ENCODE measurements at places on chromosomes 7 and 10.

- DNase-seq, result no peak
Measured at GRCh38 chr10:72834183-72834825, 59.2 kb upstream of the OIT3 start.

DNA sequence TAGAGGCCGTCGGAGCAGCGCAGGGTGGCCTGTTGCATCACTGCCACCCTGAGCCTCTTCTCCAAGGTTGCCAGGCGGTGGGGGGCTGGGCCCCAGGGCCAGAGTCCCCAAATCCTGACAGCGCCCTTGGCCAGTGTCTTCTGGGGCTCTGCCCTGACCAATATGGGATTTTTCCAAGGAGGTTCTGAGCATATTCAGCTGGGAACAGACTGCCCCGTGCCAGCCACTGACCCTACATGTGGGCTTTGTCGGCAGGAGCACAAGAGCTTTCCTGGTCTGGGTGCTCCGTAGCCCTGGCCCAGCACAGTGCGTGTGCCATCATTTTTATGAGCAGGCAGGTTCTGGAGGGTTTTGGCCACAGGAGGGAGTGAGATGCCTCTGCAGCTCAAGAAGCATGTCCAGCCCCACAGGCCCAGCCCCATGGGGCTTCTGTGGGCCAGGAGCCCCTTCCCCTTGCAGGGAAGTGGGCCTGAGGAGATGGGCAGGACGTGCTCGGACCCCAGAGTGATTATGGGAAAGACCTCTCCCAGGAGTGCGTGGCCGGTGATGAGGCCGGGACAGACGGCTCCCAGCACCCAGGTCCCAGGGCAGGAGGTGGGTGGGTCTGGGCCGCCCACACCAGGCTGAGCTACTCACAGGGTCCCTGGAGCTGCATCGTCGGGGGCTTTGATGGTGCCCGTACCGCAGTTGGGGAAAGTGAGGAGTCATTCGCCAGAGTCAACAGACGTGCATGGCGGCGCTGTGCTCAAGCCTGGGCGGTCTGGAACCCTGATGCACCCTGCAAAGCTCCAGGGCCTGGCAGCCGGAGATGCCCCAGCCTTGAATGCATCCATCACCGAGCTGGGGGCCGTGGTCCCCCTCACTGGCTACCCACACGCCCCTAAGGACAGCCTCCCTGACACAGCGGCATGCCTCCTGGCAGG is 66.6 kb downstream of the PWWP2B start:
- DNase-seq, result no peak

GRCh38 chr10:3805791-3806461 is 20.9 kb upstream of the KLF6 start:
- DNase-seq, result peak; percentile 63

DNA sequence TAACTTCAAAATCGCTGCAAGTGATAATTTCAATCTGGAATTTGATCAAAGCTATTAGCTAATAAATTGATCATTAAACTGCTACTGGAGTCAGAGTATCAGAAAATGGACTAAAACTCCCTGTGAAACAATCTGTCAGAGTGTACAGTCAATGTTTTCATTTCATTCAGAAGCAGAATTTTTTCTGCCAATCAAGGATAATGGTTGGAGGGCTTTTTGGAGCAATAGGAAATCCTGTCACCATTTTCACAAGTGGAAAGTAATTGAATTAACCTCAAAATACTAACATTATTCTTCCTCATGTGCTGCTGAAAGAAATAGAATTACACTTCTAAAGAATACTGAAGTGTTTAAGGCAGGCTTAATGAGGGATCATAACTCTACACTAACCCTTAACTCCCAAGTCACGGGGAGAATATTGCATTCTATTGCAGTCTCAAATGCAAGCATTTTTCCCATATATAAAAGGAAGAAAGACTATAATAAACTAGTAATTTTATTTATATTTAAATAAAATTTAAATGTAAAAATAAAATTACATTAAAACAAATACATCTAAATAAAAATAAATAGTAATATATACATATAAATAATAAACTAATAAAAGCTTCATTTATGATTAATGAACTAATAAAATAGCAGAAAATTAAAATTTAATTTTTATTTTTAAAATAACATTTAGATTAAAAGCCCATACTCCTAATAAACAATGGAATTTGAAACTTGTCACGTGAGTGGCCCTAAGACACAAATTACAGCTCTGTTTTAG is 67.1 kb downstream of the SEMA3E start:
- DNase-seq, result no peak

GRCh38 chr7:604001-604883 is 84.6 kb upstream of the PDGFA start:
- DNase-seq, result peak; percentile 93

DNA sequence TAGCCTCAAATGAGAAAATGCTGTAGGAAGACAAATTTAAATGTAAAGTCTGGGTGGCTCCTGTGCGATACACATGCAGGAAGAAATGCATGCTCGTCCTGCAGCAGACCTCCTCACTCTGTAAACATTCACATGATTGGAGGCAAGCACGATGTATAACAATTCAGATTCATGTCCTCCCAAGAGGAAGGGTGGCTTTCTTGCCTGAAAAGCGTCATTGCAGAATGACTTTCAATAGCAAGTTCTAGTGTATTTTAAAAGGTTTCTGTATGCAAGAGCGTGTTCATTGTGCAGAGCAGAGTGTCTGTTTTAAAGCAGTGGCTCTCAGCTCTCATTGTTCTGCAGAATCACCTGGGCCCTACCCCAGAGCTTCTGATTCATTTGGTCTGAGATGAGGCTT is 170.3 kb upstream of the CELF2 start:
- no peak for DNase-seq

DNA sequence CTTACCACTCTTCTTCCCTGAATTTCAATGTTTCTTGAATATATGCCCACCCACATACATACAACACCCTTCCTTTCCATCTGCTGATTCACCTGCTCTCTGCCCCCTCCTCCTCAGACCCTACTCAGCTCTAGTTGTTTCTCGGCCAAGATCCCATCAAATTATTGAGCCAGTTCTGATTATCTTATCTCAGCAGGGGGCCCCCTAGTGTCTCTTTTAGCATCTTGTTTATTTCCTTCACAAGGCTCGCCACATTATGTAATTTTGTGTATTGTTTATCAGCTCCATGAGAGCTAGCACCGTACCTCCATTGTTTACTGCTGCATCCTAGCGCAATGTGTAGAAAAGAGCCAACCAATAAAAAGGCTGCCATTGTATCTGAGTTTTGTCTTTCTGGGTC is 71.9 kb downstream of the FAM13C start:
- no peak for DNase-seq

DNA sequence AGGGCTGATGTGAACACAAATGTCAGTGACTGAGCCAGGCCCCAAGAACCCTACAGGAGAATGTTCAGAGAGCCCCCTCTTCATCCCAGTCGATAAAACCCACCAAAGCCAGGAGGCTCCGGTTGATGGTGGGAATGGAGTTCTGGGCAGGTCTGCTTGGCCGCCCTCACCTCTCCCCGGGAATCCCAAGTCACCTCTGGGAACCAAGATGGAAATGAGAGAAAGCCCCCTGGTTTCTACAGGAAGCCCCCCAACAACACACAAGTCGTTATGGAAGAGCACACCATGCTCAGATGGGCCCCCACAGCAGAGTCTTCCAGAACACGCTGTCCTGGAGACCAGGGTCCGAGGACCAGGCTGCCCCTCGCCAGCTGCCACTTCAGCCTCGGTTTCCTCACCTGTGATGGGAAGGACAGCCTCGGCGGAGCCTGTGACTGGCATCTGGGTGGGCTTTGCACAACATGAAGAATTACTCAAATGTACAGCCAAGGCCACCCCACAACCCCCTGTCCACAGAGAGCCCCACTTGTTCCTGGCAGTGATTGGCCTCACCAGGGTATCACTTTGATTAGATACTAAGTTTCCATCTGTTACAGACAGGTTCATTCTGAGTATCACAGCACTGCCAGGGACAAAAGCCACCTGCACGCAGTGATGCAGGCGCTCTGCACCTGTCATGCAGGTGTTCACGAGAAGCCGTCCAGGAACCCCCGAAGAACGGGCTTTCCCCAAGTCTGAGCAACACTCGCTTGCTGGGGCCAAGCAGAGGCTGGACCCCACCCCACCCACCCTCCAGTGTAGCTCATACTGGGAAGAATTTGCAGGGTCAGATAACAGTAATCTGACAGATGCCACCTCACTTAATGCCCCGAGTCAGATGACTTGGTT is 57.6 kb downstream of the MKI67 start:
- DNase-seq, result peak; percentile 13

GRCh38 chr10:107054469-107055156 is 109.9 kb downstream of the SORCS1 start:
- DNase-seq, result no peak

GRCh38 chr7:148967032-148967372 is 61.3 kb downstream of the PDIA4 start:
- DNase-seq, result no peak

DNA sequence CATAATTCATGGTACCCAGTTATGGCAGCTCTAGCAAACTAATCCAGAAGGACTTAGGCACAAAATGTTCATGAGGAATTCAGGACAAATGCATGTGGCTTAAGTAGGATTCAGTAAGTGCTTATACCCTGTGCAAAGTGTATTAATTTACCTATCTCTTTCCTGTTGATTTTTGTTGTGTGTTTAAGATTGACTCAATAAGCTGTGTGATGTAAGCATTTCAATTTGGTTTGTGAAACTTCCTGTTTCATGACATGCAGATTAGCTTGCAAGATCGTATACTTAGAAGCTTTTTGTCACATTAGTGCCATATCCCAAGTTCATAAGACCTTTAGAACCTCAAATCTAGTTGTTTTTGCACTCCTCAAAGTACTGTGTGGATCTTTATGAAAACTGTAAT is 416.7 kb downstream of the ARL4A start:
- no peak for DNase-seq

DNA sequence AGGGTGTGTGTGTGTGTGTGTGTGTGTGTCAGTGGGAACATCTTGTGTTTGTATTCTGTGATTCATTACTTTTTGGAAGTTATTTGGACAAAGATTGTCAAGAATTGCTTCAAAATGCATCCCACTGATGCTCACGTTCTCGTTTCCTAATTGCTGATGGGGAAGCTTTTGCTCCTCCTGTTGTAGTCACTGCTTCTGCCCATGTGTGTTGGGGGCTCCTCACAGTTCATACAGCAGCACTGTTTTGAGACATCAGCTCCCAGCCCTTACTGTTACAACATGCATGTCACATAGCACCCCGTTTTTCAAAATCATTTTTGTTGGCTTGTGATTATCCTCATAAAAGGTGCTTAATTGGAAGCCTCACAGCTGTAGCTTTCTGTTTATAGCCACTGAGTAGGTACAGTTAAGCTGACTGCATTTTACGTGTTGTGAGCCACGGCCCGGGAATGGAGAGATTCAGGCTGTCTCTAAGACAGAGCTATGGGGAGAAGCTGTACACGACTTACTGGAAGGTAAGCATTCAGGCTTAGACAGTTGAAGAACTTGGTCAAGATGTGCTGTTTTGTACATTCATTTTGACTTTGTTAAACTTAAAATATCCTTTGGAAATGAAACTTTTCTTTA is 87.4 kb downstream of the BICC1 start:
- DNase-seq, result no peak

DNA sequence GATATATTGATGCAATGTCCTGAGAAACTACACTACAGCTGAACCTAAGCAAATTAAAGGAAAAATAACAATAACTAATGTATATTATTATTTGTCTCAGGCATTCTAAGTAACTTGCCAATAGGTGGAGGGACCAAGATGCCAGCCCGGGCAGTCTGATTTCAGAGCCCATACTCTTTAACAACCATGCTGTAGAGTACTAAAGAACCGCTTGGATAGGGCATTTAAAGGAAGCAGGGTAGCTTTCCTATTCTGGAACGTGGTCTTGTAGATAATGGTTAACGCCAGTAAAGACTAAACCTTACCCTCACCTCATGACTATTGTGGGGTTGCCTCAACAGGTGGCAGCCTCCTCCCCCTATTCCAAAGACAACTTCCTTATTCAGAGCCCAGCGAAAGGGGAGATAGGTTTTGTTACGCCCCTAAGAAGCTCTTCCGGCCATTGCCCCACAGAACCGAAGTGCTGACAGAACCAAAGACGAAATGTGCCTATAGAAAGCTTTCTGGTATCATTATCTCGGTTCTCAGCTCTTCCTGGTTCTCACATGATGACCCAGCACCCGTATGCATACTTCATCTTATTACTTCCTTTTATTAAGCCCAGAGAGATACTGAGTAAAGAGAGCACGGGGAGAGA is 707 bp upstream of the C1GALT1 start:
- DNase-seq, result peak; percentile 48

- DNase-seq, result no peak
Measured at GRCh38 chr7:80542398-80542797, 30.5 kb upstream of the GNAT3 start.

GRCh38 chr10:131290781-131291180 is 20.7 kb downstream of the TCERG1L start:
- no peak for DNase-seq

DNA sequence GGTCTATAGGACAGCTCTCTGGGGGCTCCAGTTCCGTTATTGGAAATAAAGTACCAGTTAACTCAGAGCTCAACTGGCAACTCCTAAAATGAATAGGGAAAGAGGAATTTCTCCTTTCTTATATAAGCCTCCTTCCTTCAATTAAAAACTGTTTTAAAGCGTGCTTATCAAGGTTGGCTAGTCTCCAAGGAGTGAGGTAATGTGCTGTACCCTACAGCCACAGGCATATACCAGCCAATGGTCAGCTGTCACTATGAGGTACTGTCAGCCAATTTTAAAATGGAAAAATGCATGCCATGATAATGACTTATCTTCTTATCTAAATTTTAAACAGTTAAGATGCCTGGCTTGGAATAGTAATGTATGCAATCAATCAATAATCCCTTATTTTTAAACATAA is 76.2 kb downstream of the PLCE1 start:
- DNase-seq, result no peak

DNA sequence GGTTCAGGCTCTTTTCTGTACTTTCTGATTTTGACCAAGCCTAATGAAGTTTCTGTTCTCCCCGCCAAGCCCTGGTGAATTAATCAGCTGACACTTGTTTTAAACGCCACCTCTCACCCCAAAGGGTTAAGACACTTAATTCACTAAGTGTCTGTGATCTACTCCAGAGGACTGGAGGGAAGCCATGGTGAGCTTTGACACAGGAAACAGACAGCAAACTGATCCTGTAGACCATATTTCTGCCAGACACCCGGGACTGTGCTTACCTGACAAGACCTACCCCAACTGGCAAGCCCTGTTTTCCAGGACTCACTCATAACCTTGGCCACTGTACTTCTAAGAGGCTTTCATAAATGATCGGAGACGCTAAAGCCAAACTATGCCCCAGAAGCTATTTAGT is 126.0 kb downstream of the STRA8 start:
- DNase-seq, result no peak

- DNase-seq, result peak; percentile 41
Measured at GRCh38 chr10:100509241-100509840, 10.3 kb downstream of the SEC31B start.

DNA sequence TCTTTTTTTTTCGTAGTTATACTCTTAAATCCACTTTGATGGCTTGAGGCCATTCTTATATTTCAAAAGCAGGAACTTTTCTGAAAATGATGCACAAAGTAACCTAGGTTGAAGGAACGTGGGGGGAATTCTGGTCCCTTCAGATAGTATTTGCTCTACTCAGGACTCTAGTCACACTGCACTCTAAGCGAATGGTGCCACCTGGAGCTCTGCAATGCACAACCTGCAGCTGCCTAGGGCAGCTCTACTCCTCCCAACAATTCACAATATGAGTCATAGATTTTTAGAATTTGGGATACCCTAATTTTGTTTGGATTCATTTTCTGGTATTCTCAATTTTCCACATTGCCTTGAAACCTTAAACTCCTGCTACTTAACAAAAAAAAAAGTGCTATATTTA is 17.3 kb downstream of the SYPL1 start:
- no peak for DNase-seq
